ENCODE measurements at places on chromosomes 11 and 22.

GRCh38 chr11:130204703-130205095 is 45.1 kb downstream of the ST14 start:
- DNase-seq, result no peak

- DNase-seq, result no peak
These were observed 24.1 kb upstream of the ASPHD2 start for GRCh38 chr22:26404851-26405421.

- DNase-seq, result peak; percentile 30
These were observed 559.9 kb downstream of the MN1 start for GRCh38 chr22:27241430-27242321.

- DNase-seq, result no peak
These were observed 20.8 kb downstream of the RASSF10 start for GRCh38 chr11:13029872-13030271.

- peak; percentile 86 for DNase-seq
These were observed 8.9 kb downstream of the HPX start for GRCh38 chr11:6431861-6432260.

DNA sequence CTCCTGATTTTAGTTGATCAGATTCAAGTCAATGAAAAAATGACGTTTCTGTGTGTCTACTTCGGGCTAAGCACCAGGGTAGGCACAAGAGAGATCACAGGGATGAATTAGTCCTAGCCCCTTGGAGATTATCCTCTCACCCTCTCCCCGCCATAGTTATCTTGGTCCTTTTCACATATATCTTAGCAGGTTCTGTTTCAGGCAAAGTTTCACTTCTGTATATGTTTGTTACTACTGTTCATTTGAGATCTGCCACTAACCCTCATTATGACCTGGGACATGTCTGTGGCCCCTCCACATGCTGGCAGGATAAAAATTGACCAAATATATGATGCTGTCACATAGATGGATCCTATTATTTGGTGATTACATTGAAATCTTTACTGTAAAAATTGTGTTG is 186.1 kb downstream of the AASDHPPT start:
- DNase-seq, result no peak

DNA sequence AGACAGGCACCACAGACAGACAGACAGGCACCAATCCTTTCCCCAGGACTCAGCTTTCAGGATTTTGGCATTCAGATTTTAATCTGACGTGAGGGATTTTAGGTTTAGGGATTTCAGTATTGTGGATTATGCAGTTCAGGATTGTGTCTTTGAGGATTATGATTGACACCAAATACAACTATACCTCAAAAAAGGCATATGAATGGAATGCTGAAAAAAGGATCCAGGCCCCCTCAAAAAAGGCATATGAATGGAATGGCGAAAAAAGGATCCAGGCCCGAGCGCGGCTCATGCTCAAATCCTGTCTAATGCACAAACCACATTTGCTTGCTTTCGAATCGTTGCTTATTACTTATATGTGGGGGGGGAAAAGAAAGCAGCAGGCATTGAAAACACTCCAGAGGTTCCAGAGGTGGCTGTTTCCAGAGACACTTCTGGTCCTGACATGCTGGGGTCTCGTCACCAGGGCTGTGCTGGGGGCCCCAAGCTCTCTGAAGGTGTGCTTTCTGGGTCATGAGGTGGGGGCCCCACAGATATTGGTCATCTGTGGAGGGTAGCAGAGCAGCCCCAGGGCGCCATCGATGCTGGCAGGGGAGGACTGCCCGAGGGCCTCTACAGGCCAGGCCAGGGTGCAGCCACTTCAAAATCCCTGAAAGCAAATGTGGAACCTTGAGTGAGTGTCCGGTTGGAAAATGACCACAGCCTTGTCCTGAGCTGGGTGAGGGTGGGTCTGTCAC is 16.8 kb upstream of the OSBPL5 start:
- DNase-seq, result no peak

DNA sequence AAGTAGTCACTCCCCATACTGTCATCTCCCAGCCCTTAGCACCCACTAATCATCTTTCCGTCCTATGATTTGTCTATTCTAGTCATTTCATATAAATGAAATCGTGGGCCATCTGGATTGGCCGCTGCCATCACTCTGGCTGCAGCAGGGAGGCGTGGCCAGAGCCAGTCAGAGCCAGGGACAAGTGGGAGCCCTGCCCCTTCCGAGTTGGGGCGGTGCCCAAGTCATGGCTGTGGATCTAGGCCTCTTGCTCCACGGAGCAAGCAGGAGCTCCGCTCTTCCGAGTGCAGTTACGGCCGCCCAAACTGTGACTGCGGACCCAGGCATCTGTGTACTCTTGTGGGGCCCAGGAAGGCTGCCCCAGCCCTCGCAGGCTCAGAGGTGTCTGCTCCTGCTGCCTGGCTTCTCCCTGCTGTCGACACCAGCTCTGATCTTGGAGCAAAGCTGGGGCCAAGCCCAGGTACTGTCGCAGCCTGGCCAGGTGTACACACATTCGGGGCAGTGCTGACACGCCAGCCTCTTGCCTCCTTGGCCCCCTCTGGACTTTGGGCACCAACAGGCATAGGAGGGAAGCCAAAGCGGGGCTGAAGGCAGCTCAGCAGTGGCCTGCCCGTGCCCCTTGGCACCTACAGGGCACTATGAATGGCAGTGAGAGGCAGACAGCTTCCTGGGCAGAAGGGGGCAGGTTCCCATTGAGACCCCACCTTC is 8.4 kb downstream of the MRPL48 start:
- DNase-seq, result no peak

DNA sequence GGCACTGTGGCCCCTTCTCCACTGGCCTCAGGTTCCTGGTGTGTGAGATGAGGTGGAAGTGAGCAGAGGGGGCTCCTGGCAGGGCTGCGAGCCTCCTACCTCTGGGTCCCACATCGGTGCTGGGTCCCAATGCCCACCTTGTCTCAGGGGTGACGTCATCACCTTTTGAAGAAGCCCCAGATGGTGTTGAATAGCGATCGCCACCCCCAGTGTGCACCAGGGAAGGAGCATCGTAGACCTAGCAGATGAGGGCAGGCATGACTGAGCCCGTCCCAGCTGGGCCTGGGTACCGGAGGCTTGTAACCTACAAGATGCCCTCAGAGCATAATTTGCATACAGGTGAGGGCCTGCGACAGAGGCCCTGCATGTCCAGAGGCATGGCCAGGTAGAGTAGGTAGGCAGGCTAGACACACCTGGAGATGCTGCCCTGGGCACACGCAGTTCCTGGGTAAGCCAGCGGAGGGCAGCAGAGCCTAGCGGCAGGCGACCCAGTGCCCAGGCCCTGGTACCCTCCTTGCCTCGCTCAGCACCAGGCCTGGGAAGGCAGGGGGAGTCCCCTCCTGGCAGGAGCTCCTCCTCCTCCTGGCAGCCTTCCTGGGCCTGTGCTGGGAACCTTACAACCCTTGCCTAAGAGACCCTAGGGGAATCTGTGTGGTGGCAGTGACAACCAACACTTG is 52.5 kb downstream of the TPCN2 start:
- peak; percentile 80 for DNase-seq

GRCh38 chr22:44405661-44406060 is 92.4 kb downstream of the RTL6 start:
- DNase-seq, result no peak

DNA sequence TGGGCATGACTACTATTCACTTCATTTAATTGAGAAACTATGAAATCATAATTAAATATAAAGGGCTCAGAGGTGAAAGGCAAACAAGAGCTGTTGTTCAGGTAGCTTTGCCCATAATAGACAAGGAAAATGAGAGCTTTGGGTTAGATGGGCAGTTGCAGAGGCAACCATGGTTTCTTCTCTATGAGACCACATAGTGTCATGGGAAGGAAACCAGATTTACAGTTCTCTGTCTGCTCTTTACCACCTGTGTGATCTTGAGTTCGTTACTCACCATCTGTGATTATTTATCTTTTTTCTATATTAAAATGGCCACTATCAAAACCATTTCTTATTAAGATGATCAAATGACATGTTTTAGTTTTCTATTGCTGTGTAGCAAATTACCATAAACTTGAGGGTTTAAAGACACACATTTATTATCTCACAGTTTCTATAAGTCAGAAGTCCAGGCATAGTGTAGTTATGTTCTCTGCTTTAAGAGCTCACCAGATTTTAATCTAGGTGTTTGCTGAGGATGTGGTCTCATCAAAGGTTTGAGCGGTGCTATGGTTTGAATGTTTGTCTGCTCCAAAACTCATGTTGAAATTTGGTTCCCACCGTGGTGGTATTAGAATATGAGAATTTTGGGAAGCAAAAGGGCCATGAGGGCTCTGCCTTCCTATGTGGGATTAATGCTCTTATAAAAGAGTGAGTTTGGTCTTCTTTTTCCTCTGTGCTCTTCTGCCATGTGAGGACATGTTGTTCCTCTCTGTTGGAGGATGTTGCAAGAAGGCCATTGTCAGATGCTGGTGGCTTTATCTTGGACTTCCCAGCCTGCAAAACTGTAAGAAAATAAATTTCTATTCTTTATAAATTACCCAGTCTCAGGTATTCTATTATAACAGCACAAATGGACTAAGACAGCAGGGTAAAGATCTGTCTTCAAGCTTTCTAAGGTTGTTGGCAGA is 38.2 kb downstream of the OR2AG2 start:
- no peak for DNase-seq

DNA sequence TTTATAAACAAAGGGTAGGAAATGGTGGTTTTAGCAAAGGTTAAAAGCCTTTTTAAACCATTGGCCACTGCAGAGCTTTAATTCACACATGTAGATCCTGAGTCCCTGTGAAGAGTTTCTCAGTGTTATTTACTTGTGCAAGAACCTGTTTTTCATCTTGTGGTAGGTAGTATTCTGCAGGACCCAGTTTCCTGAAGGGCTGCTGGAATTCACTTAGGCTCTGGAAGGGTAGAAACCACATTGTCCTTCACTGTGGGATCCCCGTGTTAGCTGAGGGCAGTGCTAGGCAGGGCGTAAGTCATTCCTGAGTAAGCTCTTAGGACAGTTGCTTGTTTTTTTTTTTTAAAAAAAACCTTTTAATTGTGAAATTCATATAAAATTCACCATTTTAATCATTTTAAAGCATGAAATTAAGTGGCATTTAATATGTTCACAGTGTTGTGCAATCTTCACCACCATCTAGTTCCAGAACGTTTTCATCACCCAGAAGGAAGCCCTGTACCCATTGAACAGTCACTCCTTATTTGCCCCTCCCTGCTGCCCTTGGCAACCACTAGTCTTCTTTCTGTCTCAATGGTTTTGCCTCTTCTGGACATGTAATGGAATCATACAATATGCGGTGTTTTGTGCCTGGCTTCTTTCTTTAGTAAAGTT is 77.7 kb downstream of the C22orf31 start:
- DNase-seq, result no peak

- no peak for DNase-seq
These were observed 45.6 kb upstream of the HIPK3 start for GRCh38 chr11:33211580-33211979.

DNA sequence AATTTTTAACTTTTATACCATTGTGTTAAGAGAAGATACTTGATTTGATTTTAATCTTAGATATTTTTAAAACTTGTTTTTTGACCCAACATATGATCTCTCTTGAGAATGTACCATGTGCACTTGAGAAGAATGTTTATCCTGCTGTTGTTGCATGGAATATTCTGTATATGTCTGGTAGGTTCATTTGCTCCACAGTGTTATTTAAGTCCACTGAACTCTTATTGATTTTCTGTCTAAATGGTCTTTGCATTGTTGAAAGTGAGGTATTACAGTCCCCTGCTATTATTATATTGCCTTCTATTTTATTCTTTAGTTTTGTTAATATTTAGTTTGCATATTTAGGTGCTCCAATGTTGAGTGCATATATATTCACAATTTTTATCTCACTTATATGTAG is 397.3 kb upstream of the CCDC179 start:
- no peak for DNase-seq

- no peak for DNase-seq
These were observed 12.3 kb downstream of the RELT start for GRCh38 chr11:73388265-73389133.

DNA sequence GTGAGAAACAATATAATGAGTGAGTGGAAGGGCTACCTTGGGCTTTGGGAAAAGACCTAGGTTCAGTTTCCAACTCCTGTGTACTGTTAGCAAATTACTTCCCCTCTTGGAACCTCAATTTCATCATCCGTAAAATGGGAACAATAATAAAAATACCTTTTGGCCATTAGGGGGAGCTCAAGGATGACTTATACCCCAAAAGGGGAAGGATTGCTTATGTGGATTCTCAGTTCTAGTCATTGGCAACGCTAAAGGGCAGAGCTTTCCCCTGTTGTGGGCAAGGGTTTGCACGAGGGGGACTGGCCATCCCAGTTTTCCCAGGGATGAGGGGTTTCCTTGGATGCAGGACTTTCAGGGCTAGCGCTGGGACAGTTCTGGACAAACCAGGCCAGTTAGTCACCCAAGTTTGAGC is 3.1 kb upstream of the COMMD9 start:
- DNase-seq, result peak; percentile 60

GRCh38 chr22:35684270-35684700 is 33.4 kb upstream of the APOL5 start:
- no peak for DNase-seq

DNA sequence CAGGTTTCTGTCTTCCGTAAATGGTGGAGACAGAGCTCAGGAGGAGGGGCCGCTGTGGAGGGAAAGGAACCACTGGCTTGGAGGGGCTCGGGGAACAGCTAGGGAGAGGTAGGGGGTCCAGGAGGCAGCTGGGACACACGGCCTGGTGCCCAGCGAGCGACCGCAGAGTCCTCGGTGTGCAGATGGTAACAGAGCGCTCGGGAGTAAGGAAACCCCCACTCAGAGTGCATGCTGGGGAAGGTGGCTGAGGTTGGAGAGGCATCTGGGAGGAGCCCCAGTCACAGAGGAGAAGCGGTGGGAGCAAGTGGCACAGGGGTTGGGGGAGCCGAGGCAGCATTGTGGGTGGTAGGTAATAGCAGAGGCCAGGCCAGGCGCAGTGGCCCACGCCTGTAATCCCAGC is 10.8 kb upstream of the NCF4 start:
- DNase-seq, result no peak

GRCh38 chr11:70811915-70812314 is 413.6 kb downstream of the CTTN start:
- DNase-seq, result no peak

DNA sequence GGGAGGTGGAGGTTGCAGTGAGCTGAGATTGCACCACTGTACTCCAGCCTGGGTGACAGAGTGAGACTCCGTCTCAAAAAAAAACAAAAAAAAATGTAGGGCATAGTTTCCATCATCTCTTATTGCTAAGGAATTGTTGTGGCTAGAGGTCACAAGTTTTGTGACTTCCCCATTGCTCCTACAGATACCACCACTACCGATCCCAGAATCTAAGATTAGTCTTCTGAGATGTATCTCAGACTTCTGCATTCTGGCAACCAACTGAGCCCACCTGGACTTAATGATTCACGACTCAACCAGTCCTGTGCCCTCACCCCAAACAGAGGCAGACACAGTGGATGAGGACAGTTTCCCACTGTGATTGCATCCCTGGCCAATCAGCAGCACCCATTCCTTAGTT is 148.9 kb downstream of the NECTIN1 start:
- no peak for DNase-seq

- DNase-seq, result no peak
These were observed 79.4 kb upstream of the NARS2 start for GRCh38 chr11:78654071-78654470.

- no peak for DNase-seq
These were observed 88.9 kb downstream of the BMAL1 start for GRCh38 chr11:13366266-13367026.

GRCh38 chr11:18105086-18105801 is 638 bp downstream of the SAAL1 start:
- DNase-seq, result no peak

All from fibroblast of skin of back (primary cell).